ENCODE measurements at places on chromosomes 12 and 14.

DNA sequence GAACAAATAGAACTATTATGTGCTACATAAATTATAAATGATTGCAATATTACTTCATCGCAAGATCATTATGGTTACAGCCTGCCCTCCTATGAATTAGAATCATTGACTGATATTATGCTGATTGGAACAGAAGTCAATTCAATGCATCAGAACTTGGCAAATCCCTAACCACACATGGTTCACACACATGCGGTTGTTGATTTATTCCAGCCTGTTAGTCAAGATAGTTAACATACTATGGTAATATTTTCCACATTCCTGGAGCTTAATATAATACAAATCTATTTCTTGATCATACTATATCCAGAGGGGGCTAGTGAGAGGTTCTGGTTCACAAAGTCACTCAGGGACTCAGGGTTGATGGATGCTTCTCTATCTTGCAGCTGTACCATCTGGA lies 9.7 kb upstream of the CACNA1C start:
- no peak for DNase-seq

- no peak for DNase-seq
Observed at GRCh38 chr14:103140316-103141109, 17.3 kb downstream of the TNFAIP2 start.

DNA sequence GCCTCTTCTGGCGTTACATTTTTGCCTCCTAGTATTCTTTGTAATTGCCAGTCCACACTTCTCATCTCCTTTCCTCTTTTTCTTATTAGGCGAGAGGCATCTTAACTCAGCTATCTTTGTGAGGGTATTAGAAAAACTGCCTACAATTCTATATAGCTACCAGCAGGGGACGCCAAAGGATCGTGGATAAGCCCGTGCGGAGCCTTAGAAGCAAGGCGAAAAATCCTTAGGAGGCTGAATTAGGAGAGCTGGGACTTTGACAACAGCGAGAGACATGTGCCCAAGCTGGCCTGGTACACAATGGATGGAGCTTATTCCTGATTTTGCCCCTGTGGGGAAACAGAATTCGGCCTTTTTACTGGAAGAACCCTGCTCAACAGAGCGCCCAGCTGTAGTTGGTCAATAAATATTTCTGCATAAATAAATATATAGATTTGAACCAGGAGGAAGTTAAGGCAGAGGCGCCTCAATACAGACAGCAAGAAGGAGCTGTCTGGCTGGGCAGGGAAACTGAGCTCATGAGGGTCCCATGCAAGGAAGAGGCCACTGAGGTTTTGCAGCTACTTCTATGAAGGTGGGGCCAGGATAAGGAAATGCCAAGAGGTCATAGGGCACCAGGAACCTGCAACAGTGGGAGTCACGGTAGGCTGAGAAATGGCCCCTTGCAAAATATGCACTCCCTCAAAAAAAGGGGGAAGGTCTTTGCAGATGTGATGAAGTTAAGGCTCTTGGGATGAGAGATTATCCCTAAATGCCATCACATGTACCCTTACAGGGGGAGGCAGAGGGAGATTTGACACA lies 14.6 kb upstream of the RBM19 start:
- DNase-seq, result peak; percentile 55

DNA sequence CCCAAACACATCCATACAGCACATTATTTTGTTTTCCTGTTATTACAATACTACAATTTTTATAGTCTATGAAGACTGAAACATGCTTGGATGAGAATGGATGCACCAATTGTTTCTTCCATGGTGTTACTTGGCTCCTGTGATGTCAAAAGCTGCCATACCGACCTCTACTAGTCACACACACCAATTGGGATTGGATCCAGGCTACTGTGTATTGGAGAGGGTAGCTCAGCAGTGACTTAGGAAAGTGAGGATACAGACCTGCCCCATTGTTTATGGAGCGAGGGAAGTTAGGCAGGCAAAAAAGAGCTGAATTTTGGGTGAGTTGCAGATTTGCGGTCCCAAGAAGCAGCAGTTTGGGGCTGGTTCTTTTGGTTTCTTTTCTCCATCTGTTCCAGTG lies 30.8 kb upstream of the AKAP6 start:
- DNase-seq, result no peak

DNA sequence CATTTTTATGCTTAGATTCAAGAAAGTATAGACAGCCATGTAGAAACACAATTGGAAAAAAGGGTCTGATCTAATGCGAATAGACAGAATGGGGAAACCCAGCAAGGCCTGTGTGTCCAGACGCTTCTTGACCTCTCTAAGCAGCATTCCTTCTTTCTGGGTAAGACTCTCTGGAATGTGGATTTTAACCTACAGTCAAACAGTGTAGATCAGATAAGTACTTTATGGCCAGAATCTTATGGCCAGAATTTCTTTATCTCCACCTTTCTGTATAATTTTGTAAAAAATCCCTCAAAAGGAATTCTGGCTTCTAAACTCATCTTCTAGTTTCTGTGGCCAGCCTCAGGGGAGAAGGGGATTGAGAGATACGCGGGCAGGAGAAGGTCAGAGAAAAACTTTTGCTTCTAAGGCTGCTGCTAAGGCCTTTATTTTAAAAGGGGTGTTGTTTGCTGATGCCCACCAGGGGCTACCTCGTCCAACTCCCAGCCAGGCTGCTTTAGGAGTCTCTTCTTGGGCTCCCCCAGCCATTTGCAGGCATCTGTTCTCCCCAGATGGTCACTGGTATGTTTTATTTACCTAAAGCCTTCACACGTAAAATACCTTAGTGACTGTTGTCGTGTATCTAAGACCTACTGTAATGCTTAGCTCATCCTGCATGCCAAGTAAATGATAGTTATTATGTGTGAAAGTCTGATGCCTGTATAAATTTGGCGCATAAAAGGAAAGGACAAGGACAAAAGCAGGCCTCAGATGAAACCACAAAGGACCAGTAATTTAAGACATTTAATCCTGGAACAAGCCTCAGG lies 68.4 kb downstream of the ANO6 start:
- peak; percentile 82 for DNase-seq

DNA sequence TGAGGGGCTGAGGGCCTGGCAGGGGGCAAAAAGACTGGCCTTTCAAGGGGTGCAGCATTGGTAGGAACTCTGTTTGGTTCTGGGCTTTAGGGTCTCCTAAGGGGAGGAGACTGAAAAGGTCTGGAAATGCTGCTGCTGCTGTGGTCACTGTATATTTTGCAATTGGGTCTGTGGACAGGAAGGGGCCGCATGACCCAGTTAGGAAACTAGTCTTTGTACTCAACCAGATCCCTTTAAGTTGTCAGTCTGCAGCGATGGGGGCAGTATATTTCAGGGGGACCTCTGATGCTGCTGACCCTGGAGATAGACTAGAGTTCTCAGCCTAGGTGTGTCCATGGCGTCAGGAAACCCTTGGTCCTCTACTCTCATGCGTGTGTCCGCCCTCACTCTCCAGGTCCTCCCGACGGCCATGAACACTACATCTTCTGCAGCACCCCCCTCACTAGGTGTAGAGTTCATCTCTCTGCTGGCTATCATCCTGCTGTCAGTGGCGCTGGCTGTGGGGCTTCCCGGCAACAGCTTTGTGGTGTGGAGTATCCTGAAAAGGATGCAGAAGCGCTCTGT lies 4.0 kb downstream of the LTB4R start:
- no peak for DNase-seq

DNA sequence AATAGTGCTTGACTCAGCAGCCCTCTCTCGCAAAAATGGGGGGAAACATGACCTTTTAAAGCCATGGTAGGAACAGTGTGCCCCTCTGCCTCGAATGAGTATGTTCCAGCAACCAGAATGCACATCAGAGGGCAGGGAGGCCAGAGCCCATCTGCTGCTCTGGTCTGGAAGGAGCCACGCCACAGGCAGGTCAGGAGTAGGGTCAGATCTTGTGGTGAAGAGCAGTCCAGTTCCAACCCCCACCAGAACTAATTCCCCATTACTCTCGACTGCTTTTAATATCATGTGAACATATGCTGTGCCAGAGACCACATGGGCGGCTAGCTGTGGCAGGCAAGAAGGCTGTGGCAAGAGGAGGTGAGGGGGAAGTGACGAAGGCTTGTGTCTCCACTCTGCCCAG lies 34.6 kb upstream of the TMX1 start:
- DNase-seq, result no peak

DNA sequence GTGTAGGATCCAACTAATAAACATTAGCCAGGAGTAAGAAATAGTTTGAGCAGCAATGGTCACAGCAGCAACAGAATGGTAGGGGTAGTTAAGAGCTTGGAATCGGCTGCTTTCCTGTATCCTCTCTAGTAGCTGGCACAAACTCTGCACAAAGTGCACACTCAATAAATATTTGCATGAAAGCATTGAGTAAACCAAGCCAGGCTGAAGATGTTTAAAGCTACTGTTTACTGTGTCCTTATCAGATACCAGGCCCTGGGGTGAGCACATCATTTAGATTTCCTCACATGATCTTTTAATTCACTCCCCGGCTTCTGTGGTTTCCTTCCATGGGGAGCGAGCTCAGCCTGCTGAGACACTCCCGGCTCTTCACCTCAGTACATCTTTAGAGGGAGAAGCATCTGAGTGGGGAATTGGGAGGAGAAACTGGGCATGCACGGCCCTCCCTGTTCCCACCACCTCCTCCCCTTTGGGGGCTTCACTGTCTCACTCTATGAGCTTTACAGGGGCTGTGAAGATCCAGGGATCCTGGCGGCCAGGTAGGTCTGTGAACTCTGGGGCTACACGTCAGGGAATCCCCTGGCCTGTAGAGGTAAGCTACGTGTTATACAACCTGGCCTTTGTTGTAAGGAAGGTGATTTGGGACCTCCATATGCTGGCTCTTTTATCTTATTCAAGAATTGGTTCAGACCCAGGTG lies 107.2 kb upstream of the VASH1 start:
- DNase-seq, result no peak

DNA sequence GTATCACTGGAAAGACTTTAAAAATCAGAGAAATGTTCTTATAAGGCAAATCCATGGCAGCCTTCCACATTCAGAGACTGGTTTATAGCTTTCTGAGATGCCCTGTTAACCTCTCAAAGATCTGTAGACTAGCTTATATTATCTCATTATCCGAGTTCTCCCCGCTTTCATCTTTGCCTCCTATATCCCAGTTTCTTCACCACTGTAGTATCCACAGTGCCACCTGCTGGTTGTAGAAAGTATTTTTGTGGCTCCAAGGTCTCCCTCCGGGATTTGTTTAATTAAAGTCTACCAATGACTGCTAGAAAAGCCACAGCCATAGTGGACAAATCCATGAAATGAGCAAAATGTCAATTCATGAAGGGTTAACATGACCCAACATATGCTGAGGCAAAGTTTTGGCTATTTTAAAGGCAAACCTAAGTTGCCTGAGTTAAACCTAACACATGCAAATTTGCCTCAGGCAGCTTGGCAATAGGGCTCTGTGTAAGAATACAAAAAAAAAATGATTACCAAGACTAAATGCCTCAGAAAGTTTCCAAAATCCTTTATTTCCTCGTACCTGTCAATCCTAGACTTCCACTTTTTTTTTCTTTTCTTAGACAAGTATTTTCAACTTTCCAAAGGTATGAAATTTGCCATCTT lies 218.8 kb upstream of the BMP4 start:
- DNase-seq, result peak; percentile 75

GRCh38 chr12:66236969-66237368 lies 48.0 kb downstream of the IRAK3 start:
- DNase-seq, result no peak

DNA sequence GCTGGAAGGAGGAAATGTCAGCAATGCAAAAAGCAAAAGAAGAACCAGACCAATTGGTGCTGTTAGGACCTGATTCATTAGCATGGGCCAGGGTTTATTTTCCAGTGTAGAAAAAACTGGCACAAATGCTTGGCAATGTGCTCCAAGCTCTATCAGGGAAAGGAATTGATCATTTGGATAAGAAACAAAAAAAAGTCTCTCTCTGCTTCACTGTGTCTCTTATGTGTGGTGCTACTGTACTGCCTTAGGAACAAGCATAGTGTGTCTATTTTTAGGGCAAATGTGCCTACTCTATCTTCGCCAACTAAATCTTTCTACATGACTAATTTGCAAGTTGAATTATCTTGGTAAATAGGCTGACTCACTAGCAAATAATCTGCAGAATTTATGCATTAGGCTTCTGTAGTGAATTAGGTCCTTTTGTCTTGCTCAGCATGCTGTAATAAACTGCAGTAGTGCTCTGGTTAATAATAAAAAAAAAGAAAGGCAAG lies 236.7 kb downstream of the MDGA2 start:
- no peak for DNase-seq

DNA sequence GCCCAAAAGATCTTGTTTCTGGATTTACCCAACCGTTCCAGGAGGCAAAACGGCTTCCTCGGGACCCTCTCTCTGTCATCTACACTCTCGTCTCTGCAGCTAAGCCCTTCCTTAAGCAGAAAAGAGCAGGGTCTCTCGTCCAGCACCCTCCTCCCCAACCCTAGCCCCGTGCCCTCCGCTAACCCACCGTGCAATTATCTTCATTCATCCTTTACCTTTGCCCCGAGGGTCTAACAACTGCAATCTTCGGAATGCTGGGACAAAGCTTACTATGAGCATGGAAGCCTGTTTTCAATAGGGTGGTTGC lies 276 bp upstream of the BMAL2 start:
- no peak for DNase-seq

GRCh38 chr14:24143511-24143910 lies 2.1 kb upstream of the EMC9 start:
- DNase-seq, result peak; percentile 21

GRCh38 chr12:97380440-97380839 lies 82.2 kb upstream of the RMST start:
- DNase-seq, result no peak

GRCh38 chr12:53074999-53075370 lies 4.2 kb downstream of the SPRYD3 start:
- DNase-seq, result no peak

- DNase-seq, result no peak
Observed at GRCh38 chr12:1702713-1703112, 11.8 kb downstream of the ADIPOR2 start.

DNA sequence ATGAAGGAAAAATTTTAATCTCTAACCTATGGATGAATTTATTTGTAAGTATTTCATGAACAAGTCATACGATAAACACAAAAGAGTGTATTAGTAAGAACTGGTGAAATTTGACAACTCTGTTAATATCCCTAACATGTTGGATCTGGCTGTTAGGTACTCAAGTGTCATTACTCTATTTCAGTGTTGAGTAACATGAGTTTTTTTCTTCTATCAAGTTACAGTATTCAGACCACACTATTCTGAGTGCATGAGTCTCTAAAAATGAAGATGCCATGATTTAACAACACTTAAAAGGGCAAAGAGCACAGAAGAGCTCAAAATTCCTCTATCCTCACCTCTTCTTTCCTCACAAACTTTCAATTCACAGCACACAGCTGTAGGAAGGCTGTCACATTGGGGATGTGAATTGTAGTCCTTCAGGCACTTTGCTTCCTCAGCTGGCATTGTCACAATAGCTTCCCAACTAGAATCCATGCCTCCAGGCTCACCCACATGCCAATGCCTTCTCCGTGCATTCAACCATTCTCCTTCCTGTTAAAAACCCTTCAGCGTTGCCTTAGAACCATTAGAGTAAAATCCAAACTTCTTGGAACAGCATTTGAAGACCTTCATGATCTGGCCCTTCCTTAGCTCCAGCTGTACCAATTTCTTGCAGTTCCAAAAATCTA lies 73.7 kb upstream of the DBX2 start:
- no peak for DNase-seq

GRCh38 chr12:130655881-130656280 lies 60.2 kb downstream of the RIMBP2 start:
- DNase-seq, result no peak

All from HFFc6 (cell line).